ENCODE measurements at places on chromosomes 4 and X.

- DNase-seq = no peak
Observed at GRCh38 chrX:15391850-15392249, 7.6 kb upstream of the VEGFD start.

DNA sequence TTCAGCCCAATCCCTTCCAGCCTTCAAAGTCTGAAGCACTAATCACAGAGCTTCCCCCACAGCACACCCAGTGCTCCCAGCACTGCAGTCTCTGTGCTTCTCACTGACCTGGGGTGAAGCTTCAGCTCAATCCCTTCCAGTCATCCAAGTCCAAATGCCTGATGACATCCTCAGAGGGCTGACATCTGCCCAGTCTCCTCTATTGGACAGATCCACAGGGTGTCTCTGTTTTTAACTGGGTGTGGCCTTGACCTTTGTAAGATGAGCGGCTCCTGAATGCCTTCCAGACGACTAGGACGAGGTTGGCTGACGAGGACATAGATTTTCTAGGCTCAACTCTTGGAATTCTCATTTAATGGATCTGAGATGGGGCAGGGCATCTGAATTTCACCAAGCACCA, 7.6 kb upstream of the SLC2A9 start:
- no peak for DNase-seq

- DNase-seq = no peak
Observed at GRCh38 chr4:67674098-67674497, 26.9 kb downstream of the UBA6 start.

DNA sequence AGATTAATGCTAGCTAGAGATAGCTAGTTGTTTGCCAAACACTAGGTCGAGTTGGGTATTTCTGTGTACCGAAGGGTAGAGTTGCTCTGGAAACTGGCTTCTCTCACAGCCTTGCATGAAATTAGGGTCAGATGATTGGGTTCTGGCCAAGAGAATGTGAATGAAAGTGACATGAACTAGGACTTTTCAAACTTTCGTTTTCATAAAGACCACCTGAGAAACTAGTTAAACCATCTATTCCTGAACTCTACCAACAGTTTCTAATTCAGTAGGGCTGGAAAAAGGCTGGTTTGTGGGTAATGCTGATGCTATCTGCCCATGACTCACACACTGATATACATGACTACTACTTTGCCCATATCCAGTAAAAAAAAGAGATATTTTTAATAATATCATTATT, 157.6 kb downstream of the GASK1B start:
- DNase-seq = no peak

DNA sequence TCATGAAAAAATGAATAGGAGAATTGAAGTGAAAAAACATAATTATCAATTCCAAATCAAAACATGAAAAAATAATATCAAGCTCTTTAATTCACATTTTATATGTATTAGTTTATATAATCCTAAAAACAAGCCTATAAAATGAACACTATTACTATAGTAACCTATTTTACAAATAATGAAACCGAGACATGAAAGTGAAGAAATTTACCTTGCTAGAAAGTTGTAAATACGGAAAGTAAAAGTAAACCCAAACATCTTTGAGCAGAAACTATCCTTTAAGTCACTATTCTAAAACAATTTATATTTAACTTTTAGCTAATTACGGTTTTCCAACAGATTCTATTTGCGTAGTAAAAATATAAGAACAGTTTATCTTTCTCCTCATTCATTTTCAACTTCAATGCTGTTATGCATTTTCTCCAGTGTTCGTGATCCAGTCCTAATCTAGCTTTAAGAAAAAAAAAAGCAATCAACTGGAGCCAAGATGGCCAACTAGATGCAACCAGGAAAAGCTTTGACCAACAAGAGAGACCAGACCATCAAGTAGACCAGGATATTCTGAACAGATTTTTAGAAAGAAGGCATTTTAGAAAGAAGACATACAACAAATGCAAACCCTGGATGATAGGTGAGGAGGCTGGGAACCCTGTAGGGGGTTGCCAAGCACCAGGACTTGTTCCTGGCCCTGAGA, 67.0 kb downstream of the DDX53 start:
- DNase-seq = no peak

- DNase-seq = no peak
Observed at GRCh38 chrX:116667346-116668134, 204.8 kb upstream of the CT83 start.

DNA sequence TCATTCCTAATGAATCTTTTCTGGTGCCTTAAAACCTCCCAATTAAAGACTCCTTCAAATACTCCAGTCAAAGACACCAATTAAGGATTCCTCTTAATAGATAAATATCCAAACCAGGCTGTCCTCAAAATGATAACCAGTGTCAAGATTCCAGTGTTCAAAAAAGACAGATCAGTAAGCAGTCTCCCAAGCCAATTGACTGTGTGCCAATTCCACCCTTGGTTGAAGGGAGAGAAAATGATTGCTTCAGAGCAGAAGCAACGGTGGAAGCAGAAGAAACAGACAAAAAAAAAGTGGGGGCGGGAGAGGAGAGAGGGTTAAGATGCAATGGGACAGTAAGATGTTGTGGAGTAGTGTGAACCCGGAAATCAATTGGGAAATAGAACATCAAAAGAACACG, 216.0 kb upstream of the FTHL17 start:
- DNase-seq = no peak

- DNase-seq = no peak
Observed at GRCh38 chr4:88216395-88216794, 58.0 kb upstream of the ABCG2 start.

DNA sequence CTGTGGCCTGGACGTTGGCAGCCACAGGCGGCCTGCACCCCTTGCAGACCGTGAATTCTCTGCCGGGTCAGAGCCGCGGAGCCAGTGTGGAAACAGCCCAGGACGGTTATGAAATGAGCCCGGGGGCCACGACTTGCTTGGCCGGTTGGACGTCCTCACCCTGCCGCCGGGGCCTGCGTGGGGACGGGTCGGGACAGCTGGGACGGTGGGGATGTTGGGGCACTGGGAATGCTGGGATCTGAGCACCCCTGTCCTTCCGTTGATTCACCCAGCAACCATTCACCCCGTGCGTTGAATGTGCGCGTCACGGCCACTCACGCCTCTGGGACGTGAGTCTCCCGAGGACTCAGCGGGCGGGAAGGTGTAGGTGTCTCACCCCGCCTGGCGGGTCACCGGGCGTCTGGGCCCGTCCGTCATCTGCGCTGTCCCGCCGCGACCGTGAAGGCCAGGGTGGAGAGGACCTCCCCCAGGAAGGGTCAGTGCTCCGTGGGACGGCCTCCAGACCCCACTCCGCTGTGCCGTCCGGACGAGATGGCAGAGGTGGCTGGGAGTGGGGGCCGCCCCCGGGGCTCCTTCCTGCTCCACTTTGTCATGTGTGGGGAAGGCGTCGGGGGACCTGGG, 4.5 kb upstream of the PLCXD1 start:
- no peak for DNase-seq

DNA sequence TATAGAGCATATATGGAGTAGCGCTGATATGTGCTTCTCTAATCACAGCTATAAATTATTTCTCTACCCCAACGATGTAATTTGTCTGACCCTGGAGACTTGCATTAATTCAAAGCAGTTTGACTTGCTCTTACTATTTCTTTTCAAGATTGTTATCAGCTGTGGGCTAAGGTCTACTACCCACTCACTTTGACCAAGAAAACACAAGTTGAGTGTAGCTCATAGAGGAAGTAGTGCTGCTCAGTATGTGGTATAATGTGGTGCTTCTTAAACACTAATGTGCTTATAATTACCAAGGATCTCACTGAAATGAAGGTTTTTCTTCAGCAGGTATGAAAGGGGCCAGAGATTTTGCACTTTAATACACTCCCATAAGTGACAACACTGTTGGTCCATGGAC, 70.1 kb downstream of the INPP4B start:
- no peak for DNase-seq

- DNase-seq = no peak
Observed at GRCh38 chr4:62531731-62532130, 1331.6 kb downstream of the ADGRL3 start.

GRCh38 chr4:104492183-104492771, 2.4 kb downstream of the CXXC4 start:
- peak; percentile 66 for DNase-seq

DNA sequence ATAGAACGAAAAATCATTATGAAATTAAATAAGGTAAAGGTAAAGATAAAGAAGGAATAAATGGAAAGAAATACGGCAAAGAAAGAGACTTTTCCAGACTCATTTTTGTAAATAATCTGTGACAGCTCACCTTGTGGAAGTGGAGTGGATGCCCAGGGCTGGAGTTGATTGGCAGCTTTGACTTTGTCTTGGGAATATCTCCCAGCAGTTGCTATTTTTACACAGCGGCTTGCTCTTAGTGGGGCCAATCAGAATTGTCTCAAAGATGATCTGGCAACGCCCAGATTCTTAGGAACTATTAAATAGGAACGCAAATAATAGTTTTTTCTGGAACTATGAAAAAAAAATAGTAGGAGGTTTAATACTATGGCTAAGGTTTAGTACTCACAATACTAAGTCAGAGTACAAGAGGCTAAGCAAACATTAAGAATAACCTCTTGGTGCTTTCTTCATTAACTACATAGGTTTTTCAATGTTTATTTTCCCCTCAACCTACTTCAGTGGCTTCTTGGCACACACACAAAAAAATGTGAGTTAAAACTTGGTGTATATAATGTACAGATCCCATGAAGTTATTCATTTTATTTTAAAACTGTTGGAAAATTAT, 132.7 kb downstream of the TRAM1L1 start:
- DNase-seq = no peak

DNA sequence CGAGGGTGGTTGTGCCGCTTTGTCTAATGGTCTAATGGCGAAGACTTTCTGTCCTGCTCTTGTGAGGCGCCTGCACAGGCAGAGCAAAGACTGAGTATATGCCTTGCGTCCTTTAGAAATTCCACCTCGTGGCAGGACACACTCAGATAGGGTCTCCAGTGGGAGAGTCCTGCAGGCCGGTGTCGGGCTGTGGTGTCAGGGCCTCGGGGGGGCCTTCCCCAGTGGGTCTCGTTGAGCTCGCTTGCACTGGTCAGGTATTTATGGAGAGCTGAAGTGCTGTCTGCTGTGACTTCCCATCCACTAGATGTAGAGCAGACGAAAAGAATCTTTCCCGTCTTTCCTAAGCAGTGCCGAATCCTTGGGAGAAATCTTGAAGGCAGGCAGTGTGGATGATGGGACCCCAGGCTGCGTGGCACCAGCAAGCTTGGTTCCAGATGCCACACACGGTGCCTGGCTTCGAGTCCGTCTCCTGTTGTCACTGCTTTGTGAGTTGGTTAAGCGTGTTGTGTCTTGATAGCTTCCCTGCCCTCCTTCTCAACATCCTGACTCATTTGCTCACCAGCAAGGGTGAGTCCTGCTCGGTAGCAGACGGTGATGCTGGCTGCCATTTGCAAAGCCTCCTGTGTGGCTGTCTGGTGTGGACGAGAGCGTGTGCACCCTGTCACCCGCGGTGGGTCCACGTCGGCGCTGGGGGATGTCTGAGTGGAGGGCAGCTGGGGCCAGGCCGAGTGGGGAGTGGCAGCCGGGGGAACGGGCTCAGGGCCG, 20.5 kb downstream of the MAEA start:
- no peak for DNase-seq

GRCh38 chr4:188639479-188640100, 500.3 kb downstream of the TRIML1 start:
- peak; percentile 64 for DNase-seq

GRCh38 chrX:78237127-78237526, 90.3 kb downstream of the CYSLTR1 start:
- DNase-seq = no peak

DNA sequence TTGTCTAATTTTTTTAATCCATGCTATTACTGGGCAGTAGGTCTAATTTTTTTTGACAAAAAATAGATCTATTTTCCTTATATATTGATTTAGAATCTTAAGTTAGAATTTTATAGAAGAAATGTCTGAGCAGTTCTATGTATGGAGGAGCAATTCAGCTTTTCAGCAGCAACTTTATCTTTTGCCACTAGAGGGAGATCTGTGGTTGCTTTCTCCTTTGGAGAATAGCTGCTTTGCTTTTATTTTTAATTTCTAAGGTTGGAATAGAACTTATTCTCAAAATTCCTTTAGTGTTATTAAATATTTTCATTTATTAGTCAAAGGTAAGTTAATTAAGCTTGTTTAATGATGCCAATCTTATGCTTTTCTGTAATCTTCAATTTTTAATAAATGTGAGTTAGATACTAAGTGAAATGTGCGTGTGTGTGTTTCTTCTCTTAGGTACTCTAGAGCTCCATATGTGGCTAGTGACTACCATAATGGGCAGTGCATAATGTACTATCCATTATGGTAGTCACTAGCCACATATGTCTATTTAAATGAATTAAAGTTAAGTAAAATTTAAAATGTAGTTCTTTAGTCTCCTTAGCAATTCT, 29.3 kb downstream of the FAM199X start:
- DNase-seq = peak; percentile 4

- no peak for DNase-seq
Observed at GRCh38 chr4:53461244-53461643, 83.8 kb downstream of the FIP1L1 start.

GRCh38 chrX:49030283-49030682, 12.9 kb downstream of the TFE3 start:
- no peak for DNase-seq

DNA sequence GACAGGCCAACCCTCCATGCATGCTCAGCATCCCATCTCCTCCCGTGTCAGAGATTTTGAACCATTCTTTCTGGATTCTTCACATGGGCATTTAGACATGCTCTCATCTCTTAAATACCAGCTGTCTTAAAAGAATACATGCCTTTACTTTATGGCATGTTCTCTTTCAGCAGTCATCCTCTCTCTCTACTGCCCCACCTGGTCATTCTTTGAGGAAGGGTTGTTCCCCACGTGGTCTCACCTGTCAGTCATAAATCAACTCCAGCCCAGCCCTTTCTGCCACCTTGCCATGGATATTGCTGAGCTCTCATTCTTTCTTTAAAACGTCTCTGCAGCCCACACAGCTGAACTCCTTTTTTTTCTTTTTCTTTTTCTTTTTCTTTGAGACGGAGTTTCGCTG, 111.3 kb downstream of the ARHGAP10 start:
- no peak for DNase-seq

DNA sequence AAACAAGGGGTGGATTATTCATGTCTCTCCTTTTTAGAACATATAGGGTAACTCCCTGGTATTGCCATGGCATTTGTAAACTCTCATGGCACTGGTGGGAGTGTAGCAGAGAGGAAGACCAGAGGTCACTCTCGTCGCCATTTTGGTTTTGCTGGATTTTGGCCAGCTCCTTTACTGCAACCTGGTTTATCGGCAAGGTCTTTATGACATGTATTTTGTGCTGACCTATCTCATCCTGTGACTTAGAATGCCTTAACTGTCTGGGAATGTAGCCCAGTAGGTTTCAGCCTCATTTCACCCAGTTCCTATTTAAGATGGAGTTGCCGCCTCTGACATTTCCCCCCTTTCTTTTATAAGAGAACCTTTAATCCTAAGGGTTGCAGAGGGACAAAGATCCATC, 45.8 kb downstream of the MGST2 start:
- no peak for DNase-seq

DNA sequence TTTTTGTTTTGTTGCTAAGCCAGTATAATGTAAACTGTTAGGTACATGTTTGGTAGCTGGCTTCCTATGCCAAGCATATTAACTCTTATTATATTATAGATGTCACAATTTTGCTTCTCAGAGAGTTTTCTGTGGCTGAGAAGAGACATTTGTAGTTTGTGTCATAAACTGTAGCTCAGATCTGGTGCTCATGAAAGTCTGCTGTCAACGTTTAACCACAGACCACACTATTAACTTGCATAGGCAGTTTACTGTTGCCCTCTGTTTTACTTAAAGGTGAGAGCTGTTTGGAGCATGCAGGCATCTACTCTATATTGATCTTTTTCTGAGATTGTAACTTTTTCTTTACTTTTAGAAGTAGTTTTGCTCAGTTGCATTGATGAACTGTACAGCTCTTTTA, 166.8 kb downstream of the TLL1 start:
- no peak for DNase-seq
